Right ventricle myocardium superior (tissue), 1 donor: ENCODE measurements at places on chromosomes 3 and 15.

DNA sequence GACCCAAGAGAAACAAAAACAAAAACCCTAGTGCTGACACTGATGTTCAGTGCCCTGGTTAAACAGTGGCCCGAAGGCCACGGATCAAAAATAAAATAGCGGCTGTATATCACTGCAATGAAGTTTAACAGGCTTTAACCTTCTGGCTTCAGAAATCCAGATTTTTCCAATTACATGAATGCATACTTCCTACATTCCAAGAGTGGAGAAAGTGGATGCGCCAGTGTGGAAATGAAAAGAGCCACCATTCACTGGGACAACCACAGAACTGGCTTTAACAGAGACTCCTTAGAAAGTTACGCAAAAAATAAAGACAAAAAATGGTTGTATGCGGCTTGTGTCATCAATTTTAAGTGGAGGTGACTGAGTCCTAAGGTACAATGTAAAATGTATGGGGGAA is 522.2 kb downstream of the FHIT start:
- no peak for DNase-seq

- peak; percentile 46 for DNase-seq
Measured at GRCh38 chr3:47404431-47404876, 23.6 kb downstream of the PTPN23 start.

- no peak for DNase-seq
Measured at GRCh38 chr3:147412261-147412916, 3.2 kb downstream of the ZIC1 start.

DNA sequence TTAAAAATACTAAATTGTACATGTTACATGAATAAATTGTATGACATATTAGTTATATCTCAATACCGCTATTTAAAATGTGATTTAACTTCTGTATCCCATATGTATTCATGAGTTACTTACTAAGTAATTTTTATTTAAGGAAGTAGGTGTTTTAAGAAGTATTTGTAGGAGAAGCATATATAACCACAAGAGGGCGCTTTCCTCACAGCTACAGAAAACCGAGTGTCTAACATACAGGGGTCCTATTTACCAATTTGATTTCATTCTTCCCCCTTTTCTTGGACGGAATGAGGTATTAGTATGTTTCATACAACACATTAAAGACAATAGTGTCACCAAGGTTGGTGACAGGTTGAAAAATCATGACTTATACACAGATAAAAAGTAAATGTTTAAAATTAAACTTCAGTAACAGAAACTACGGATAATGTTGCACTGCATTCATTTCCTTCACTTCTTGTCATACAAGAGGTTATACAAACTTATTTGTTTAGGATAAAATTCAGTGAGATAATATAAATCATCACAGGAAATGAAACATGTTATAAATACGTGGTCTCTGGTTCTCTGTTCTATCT is 253.6 kb downstream of the MAGI1 start:
- DNase-seq = no peak

DNA sequence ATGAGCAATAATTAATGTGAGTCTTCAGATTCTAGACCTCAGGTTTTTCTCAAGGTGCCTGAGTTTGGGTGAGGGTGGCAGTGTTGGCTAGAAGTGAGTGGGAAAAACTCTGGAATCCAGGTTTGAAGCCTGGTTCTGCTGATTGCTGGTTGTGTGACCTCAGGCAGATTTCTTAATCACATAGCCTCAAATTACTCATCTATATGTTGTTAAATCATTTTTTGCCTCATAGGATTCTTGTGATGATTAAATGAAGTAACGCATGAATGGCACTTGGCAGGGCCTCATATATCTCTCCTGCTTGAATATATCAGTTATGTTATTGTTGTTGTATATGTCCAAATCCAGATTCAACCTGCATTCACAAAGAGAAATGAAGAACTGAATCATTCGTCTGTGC is 60.5 kb downstream of the NR2F2 start:
- no peak for DNase-seq

- DNase-seq = peak; percentile 71
Measured at GRCh38 chr3:30681649-30682211, 75.3 kb downstream of the TGFBR2 start.

DNA sequence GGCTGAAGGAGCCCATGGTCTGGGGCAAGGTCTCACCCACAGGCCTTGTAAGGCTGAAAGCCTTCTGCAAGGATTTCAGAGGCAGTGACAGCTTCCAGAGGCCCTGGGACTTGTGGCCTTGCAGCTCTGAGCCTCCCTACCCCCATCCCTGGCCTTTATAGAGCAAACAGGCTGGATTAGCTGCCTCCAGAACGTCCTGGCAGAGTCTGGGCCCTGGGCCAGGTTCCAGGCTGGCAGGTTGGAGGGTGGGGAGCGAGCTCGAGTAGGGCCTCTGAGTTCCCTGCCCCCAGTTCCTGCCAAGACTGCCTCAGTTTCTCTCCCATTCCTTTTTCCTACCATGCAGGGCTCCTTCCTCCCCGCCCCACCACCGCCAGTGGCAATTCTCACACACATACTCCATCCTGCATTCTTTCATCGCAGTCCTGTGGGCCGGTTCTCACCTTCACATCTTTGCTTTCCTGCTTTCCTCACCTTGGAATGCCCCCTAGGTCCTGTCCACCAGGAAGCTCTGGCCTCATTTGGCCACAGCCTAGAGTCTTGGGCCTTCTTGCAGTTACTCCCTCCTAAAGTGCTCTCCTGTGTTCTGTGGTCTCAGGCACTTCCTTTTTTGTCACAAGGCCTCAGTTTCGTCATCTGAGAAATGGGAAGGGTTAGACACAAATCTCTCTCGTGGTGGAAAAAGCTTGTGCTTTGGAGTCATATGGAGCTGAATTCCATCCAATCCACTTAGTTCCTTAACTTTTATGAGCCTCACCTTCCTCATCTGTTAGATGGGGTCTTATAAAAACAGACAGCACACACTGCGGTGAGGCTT is 2.7 kb downstream of the LMAN1L start:
- peak; percentile 78 for DNase-seq

DNA sequence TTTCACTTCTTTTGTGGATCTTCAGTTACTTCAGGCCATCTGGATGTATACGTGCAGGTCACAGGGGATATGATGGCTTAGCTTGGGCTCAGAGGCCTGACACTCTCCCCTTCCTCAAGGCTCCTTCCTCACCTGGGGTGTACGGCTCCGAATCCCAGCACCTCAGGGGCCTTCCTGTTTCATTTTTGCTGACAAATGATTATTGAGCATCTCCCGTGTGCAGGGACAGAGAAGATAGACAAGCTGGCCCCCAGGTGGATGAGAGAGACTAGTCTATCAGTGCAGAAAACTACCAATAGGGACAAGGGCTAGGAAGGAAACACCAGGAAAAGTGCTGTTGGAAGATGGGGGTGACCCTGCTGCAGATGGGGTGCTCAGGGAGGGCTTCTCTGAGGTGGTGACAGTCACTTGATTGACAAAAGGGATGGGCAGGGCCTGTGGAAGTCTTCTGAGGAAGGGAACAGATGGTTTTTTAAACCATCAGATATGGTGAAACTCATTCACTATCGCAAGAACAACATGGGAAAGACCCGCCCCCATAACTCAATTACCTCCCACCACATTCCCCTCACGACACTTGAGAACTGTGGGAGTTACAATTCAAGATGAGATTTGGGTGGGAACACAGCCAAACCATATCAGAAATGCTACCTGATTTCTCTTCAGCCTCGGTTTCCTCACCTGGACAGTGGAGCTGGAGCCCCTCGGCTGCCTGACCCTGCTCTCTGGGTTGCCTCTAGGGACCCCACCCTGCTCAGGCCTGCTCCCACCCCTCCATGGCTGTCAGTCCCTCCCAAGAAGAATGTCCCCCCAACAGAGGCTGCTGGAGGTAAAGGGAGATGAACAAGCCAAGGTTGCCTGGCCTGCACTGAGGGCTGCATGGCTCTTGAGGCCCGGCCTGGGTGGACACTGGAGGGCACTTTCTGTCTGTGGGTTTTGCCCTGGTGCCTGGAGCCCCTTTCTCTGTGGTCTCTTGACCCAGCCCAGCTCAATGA is 37.2 kb upstream of the ACAD9 start:
- no peak for DNase-seq
